NCI-H1105 (cell line): ENCODE measurements at places on chromosomes 6 and 20.
A peak's percentile ranks its signal among the peaks of the same experiment; 100 is the strongest.

- no peak for DNase-seq
Measured at GRCh38 chr20:43387737-43388136, 70.0 kb upstream of the SRSF6 start.

DNA sequence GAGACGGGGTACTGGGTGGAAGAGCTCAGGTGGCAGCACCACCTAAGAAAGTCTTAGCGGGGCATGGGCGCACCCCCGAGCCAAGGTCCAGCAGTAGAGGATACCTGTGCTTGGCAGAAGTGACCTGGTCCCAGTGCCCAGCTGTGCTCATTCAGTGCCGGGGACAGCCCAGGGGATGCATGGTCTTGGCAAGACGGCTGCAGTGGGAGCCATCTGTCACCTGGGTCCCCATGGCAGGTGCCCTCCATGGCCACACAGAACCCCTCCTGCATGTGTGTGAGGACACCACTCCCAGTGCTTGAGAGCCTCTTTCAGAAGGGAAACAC is 664.7 kb downstream of the QKI start:
- DNase-seq: no peak

GRCh38 chr6:41222513-41222912 is 5.6 kb upstream of the TREML4 start:
- no peak for DNase-seq

- DNase-seq: no peak
Measured at GRCh38 chr6:97151601-97152000, 131.4 kb downstream of the MMS22L start.

DNA sequence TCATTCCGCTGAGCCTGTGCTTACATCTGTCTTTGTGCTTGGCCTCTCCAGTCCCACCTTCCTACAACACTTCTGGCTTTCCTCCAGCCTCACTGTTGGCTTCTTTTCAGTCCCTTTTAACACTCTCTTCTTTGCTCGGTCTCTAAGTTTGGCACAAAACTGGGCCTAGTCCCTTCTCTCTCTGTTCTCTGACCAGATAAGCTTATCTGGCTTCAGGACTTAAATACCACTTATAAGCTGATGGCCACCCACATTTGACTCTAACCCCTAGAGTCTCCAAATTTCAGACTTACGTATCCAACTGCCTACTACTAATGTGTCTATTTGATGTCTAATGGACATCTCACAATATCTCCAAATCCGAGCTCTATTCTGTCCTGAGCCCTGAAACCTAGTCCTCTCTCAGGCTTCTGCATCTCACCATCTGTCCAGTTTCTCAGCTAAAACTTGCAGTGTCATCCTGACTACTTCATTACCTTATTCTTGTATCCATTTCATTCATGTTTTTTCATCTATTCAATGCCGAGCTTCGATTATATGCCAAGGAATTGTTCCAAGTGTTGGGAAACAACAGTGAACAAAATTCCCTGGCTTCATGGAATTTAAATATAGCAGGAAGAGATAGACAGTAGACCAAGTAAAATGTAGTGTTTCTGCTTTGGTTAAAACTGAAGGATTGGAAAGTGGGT is 40.1 kb downstream of the TBPL1 start:
- DNase-seq: no peak

GRCh38 chr20:20959031-20959755 is 147.0 kb downstream of the LINC00237 start:
- DNase-seq: no peak

DNA sequence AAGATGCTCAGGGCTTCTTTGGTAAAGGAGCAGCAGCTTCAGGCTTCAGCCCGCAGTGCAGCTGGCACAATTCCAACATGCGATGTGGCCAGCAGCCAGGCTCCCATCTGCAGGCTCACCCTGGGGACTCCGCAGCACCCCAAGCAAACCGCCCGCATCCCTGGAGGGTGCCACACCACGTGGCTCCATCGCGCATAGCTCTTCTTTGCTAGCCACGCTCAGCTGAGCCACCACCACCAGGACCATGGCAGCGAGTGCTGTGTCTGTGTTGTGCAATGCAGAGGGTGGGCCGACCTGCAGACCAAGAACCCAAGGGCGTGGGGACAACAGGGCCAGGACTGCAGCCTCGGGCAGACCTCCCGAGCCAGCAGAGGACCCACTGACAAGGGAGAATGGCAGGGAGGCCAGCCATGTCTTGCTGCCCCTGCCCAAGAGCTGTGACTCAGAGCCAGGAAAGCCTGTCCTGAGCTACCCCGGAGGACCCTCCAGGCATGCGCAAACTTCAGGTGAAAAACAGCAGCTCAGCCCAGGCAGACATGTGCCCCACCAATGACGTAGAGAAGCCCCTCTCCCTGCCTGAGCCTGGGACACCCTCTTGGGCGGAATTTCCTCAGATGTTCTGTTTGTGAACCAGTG is 87.8 kb downstream of the GINS1 start:
- no peak for DNase-seq

DNA sequence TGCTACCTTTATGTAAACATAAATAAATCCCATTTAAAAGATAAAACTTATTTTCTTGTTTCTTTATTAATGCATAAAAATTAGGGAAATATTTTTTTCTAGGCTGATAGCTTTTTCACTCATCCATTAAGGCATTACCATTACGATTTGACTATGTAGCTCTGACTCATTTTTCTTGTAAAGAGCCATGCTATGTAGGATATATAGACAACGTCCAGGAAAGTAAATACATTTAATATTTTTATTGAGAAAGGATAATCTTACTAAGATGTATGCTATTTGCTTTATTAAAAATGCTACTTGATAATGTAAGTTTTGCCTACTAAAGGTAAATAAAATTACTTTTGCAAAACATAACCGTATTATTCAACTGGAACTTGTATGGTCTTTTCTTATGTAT is 19.2 kb upstream of the KIAA1586 start:
- no peak for DNase-seq

GRCh38 chr6:55182016-55182650 is 7.8 kb downstream of the HCRTR2 start:
- no peak for DNase-seq

GRCh38 chr20:719068-719467 is 43.5 kb upstream of the SCRT2 start:
- DNase-seq: no peak

DNA sequence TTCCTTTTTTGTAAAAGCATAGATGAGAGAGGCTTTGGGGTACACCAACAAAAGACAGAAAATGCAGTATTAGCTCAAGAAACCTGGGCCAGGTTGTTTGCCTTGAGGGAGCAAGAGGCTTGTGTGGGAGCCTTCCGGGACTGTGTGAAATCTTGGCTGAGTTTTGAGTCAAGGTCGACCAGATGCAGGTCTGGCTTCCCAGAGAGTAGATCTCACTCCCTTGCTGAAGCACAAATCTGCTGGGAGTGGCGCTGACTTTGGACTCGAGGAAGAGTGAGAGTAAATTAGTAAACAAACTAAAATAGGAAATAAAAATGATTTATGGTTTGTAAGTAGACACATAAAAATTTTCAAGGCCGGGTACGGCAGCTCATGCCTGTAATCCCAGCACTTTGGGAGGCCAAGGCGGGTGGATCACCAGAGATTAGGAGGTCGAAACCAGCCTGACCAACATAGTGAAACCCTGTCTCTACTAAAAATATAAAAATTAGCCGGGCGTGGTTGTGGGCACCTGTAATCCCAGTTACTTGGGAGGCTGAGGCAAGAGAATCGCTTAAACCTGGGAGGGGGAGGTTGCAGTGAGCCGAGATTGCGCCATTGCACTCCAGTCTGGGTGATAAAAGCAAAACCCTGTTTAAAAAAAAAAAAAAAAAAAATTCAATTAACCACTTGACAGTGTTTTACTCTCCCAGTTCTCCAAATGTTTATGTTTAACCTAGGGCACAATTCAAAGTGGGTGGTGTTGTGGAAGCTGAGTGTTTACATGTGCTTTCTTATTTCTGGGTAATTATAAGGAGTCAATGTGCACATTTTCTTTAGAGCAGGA is 27.7 kb upstream of the EDN1 start:
- DNase-seq: no peak

DNA sequence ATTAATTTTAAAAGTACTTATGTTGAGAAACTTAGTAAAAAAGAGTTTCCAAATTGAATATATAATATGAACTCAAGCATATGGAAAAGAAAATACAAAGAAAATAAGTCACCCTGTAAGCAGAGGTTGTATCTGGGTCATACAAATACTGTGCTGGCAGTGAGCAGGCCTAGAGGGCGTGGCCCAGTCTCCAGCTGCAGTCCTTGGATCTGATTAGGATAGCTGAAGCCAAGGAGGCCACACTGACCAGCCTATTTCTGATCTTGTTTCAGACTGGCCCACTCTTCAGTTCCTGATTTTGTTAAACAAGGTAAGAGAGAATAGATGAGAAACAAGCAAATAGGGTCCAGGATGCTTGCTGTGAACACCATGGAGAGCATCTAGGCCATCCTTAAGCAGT is 228.8 kb downstream of the EPM2A start:
- DNase-seq: no peak

DNA sequence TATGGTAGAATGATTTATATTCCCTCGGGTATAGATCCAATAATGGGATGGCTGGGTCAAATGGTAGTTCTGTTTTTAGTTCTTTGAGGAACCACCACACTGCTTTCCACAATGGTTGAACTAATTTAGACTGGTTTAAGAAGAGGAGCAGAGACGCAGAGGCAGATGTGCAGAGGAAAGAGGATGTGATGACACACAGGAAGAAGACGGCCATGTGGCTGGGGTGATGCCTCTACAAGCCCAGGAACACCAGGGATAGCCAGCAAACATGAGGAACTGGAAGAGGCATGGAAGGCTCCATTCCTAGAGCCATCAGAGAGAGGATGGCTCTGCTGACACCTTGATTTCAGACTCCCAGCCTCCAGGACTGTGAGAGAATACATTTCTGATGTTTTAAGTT is 218.3 kb upstream of the DTNBP1 start:
- DNase-seq: no peak

DNA sequence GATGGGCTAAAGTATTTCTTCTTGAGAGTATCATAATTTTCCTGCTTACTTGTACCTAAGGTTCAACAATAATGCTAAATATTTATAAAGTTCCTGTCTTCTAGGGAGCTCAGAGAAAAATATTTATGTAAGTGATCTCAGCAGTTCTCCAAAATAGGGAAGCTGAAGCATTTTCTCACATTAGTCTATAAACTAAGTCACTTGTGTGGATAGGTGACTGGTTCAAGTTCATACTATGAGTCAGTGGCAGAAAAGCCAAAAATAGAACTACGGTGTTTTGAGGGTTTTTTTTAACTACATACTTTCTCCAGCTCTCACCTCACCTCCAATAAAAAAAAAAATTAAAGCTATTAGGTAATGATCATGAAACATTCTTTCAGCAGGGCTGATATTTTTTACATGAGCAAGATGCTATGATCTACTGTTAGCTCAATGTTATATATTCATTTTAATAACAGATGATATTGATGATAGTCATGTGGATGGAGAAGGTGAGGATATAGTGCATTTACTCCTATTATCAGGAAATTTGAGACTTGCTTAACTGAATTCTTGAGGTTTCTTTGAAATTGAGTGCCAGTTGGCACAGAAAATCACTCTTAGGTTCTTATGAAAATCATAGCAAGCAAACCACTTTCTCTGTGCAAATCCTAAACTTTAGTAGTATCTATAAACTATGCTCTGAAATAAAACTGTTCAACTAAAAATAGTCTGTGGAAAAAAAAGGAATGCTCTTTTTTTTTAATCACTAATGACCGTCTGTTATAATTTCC is 4.1 kb upstream of the MOXD1 start:
- DNase-seq: no peak

DNA sequence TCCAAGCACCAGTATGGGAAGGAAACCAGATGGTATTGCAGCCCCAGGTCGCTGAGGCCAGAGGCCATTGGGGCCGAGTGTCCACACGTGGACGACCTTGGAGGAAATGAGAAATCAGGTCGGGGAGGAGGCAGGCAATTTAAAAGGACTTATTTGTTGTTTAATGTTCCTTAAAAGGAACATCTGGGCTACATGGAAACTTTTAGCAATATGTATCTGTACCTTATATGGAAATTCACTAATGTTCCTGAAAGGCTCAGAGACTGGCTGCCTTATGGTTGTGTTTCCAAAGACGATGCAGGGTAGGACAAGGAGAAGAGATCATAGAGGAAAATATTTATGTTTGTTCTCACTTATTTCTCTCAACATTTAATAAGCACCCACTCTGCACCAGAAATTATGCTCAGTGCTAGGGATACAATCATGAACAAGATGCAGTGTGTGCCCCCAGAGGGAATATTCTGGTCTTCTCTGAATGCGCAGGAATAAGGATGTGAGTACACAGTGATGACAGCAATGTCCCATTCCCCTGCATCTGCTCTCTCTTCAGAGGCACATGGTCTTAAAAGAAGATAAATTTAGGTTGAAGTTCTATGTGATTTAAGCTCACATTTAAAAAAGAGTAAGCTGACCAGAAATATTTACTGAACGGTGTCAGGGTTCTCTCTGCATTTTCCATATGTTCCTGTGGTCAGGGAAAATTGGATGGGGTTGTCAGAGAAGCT is 3.4 kb downstream of the BNIP5 start:
- DNase-seq: no peak

DNA sequence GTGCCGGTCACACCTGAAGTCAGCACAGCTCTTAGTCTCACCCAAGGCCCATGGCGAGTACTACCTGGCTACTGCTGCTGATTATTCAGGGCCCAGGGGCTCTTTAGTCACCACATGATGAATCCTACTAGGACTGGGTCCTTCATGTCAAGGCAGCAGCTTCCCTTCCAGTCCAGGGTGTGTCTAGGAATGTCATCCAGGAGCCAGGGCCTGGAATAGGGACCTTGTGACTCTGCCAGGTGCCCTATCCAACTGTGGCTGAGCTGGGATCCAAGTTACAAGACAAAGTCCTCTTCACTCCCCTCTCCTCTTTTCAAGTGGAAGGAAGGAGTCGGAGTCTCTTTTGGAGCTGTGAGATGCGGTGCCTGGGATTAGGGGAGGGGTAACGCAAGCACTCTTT is 85.5 kb downstream of the CFAP61 start:
- no peak for DNase-seq

DNA sequence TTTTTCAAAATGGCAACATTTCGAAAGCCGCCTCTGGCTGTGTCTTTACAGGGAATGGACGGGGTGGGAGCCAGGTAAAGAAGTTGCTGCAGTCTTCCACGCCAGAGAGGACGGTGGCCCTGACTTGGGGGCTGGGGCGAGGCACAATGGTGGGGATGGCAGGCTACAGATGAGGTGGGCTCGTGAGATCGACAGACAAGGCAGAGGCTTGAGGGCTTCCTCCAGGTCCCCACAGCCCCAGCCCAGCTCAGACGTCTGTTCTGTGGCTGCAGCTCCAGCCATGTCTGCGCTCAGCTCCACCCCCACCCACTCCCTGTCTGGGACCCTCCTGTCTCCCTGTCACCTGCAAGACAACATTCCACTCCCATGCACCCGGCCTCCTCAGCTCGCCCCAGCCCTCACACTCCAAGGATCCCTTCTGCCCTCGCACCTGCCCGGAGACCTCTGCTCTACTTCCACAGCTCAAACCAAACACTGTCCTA is 7.4 kb upstream of the C20orf144 start:
- peak; percentile 57 for DNase-seq

DNA sequence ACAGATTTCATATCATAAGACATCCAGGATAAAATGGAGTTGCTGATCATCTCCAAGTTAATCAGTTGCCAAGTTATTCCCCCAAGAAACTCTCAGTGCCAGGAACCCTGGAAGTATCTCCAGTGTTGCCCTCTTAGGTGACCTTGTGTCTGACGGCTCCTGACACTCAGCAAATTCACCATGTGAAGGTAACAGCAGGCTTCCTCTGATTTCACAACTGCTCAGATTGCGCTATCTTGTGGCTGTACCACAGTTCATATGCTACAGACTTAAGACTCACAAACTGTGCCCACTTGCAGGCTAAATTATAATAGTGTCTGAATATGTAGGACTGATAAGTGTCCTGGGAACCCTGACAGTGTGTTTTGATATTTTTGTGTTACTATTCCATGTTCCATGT is 186.6 kb upstream of the OPRM1 start:
- no peak for DNase-seq
